ENCODE measurements at places on chromosomes 3 and 15.

DNA sequence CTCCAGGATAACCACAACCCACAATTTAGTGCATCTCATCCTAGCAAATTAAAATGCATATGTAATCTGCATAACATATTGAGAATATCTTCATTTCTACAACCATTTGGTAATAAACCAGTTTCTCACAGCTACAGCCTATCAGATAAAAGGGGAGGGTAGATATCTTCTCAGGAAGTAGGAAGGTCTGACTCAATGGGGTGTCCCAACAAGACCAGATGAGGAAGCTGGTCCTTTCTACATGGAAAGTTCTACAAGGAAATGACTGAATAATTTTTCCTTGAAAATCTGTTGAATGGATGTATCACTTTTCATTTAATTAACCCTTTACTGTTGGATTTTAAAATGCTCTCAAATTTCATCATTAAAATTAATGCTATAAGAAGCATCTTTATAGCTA, 17.4 kb upstream of the TMPRSS7 start:
- DNase-seq = no peak

- DNase-seq = no peak
Measured at GRCh38 chr15:65792988-65793817, 1.1 kb upstream of the DENND4A start.

DNA sequence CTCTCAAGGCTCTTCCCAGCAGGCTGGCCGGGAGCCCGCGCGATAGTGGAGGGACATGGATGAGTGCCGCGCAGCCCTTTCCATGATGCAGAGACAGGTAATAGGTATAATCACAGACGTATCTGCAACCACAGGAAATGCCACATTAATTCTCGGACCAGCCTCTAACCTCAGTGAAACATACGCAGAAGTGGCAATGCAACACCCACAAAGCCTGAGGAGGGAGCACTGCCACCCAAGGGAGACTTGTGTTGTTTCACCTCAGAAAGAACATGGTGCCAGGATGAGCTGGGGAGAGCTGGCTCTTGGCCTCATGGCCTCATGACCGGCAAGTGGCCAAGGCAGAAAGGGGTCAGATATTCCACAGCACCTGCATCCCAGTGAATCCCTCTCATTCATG, 39.0 kb downstream of the PGPEP1L start:
- no peak for DNase-seq

DNA sequence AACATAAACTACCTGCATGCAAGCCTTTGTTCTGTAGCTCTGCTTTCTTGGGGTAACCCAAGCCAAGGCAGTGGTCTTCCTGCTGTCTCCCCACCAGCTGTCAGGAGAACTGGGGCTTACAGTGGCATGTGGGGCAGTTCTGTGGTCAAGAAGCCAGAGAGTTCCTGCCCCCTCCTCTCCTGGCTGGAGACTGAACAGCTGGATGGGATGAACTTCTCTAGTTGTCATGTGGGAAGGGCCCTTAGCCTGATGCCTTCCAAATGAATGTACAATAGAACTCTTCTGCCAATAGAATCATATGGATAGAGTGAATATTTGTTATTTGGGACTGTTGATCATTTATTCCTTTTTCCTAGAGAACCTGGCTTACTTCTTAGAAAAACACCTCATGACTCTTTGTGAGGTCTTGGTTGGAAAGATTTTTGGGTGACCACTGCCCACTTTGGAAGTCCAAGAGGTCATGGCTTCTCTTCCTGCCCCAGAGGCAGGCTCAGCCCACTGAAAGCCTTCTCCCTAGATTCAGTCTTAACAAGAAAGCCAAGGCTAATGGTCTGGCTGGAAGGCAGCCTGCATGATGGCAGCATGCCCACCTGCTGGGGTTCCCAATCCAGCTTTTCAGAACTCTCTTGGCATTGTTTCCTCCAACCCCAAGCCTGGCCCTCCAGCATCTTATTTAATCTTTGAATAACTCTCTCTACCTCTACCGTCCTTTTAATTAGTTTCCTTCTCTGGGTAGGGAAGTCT, 462.9 kb upstream of the PROK2 start:
- DNase-seq = no peak

DNA sequence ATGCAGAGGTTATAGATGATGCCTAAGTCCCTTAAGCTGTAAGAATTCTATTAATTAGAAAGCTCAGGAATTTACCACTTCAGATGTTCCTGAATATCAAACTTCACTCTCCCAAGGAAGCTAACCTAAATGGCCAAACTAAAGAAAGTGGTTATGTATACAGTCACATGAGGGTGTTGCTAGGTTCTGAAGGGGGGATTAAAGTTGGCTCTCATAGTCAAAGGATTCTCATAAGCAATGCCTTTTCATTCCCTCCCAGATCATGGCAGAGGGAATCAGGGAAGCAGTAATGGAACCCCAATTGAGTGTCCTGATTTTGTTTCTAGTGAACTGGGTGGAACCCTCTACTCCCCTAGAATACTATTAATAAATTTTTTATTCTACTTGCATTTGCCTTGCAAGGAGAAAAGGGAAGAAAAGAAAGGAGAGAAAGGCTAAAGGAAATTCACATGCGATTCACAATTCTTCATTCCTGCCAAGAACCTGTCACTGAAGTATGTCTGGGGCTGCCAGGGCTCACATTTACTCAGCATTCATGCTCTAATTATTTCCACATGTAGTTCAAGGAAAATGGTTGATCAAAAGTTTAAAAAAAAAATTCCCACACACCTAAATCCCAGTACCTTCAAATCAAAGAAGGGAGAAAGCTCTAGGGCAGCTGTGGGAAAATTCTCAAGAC, 25.1 kb downstream of the FSTL1 start:
- no peak for DNase-seq

DNA sequence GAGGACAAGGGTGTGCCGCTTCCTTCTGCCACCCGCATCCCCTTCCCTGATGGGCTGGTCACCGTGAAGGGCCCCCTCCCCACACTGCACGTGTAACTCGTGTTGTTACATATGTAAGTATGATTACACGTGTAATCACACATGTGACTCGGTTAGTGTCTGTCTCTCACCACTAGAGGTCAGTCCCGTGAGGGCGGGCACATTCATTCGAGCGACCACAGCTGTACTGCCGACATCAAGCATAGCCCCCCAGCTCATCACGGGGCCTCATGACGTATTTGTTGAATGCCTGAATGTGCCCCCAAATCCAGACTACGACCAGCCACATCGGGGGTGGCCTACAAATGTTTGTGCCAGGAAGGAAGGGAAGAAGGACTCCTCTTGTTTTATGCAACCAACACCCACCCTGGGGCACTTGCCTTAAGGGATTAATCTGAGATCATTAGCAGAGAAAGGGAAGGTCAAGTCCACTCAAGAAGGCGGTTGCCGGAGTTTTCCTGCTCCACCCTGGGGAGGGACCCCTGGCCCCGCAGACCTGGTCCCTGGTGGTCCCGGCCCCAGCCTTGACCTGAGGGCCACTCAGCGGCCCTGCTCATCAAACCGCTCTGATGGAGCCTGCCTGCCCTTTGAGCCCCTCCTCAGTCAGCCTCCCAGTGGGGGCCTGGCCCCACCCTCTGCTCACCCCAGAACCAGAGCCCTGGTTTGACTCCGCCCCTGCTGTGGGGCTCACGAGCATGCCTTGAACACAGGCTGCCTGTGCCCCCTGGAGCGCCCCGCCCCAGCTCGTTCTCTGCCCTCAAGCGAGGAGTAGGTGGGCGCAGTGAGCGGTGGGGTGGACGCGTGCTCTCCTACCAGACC, 52.8 kb downstream of the RGMA start:
- DNase-seq = no peak

GRCh38 chr3:59927056-59927455, 877.2 kb upstream of the CFAP20DC start:
- DNase-seq = no peak

- DNase-seq = no peak
Measured at GRCh38 chr15:77716632-77717332, 84.1 kb upstream of the LINGO1 start.

DNA sequence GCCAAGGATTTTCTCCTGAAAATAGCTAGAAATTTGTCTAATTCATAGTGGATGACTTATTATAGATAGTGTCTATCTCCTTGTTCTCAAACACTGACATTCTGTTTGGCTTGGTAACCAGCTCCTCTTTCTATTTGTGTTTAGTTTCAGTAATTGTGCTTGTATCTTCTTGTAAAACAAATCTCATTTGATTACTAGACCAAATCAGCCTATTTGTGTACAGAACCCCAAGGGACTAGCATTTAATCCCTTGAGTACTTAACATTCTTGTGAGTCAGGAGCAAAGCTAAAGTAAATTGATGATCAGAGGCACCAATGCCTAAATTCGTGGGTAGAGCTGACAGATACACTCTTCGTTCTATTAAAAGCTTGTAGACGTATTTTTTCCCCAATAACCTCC, 306.5 kb upstream of the SLITRK3 start:
- no peak for DNase-seq

- no peak for DNase-seq
Measured at GRCh38 chr3:182726258-182727142, 66.8 kb upstream of the ATP11B start.

GRCh38 chr3:77042882-77043281, 3.0 kb downstream of the ROBO2 start:
- DNase-seq = no peak

DNA sequence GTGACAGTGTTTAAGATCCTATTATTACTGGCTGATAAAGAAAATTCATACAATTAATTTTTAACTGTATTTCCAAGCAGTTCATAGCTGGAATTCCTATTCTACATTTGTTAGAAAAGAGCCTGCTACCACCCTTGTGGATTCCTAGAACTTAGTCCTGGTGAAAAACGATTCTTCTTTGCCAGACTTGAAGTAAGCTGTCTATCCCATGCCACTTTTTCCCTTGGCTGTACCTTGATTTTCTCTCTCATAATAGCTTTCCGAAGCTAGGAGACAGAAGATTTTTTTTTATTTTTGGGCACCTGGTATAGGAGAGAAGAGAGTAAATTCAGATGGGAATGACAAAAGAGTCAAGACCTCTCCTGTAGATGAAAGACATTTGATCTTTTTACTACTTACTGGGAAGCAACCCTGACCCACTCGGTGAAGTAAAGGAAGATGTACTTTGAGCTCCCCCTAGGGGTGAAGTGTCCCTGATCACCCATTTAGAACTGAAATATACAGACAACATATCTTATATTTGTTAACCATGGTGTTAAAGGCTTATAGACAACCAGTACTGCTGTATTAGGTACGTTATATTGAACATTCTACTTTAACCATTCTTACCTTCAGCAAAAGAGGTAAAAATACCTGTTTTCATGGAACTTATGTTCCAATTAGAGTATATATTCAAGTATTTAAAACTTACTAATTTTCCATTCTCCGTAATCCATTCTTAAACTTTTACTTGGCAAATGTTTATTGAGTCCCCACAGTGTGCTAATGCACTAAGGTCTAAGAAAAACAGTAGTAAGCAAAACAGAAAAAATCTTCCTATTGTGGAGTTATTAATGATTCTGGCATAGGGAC, 36.2 kb upstream of the C3orf38 start:
- peak; percentile 8 for DNase-seq

DNA sequence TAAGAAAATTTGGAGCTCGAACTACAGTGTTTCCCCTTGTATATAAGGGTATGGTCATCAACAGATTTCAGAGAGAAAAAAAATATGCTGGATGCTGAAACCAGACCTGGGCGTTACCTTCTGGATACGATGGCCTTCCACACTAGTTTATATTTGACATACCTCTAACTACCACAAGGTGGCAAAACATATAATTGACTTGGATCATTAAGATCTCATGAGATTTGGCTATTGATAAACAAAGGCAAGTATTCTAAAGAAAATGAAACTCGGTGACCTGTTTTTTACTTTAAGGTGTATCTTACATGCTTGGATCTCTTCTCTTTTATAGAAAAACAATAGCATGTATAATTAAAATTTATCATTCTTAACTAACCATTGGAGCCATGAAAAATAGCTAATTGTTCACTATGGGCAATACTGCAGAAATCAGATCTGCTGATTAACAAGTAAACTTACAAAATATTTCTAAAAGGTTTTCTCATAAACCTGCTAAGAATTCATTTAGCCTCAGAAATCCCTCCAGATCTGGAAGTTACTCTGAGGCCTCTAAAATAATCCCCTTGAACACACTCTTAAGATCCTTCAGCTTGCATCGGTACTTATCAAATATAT, 300.6 kb upstream of the KCNH8 start:
- DNase-seq = no peak

- no peak for DNase-seq
Measured at GRCh38 chr15:77628010-77628409, 4.7 kb downstream of the LINGO1 start.

GRCh38 chr3:30408105-30408557, 198.3 kb upstream of the TGFBR2 start:
- no peak for DNase-seq

GRCh38 chr15:89366656-89367393, 32.2 kb upstream of the POLG start:
- DNase-seq = no peak

GRCh38 chr3:81998139-81998755, 236.8 kb upstream of the GBE1 start:
- no peak for DNase-seq

DNA sequence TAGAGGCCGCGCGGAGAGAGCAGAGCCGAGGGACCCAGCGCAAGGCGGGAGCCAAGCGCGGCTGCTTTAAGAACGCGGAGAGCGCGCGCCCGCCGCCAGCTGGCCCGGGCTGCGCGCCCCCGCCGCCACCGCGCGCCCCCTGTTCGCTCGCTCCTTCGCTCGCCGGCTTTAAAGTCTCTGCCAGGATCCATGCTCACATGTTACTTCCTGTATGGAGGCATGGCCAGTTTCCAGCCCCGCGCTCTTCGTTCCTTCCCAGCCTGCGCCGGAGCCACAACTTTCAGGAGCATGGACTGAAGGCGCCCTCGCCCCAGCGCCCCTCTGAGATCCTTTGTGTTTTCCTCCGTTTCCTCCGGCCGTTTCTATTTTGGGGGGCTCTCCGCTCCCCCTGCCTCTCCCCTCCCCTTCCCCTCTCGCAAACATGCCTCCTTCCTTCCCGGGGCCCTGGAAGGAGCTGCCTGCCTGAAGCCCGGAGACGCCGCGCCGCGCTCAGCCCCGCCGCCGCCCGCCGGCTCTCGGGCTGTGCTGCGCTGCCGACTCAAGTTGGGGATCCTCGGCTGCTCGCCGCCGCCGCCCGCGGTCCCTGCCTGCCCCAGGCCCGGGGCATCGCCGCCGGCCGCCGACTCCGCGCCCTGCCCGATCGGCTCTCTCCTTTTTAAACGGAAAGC, at the start of gene PTPRG:
Gene PTPRG, plus strand, starts transcription at position 198 of the 668 bp plus-strand sequence. CDS start 717 bp downstream, outside the sequence.
- no peak for DNase-seq

- DNase-seq = no peak
Measured at GRCh38 chr15:89414571-89414970, 79.9 kb upstream of the POLG start.

DNA sequence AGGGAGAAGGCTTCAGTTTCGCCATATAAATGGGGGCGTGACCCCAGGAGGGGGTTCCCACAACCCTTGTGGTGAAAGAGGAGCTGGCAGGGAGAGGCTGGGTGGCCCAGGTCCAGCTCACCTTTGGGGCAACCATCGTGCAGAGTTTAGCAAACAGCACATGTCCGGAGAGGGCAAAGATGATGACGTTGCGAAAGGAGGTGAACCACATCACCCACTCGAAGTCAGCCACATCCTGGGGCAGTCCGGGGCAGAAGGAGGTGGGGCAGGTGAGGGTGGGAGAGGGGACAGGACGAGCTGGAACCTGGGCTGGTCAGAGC, 3.7 kb downstream of the HHATL start:
- DNase-seq = peak; percentile 11

All from T-cell (primary cell).